Lower lobe of right lung (tissue), 2 donors: ENCODE measurements at places on chromosomes 2 and 18. TPM values are rescaled to one million over a fixed set of nuclear protein-coding genes. Genes with fewer than 3 reads are reported as not detected.

Gene GAREM2
- total RNA-seq: 2.0 TPM

- no peak overlapping the region for H3K27ac ChIP-seq
- H3K4me3 ChIP-seq: no peak overlapping the region
- no peaks in the 10 kb centered on the region for H3K27me3 ChIP-seq
- no peaks in the 10 kb centered on the region for H3K36me3 ChIP-seq
Measured at GRCh38 chr18:52816121-52816520, 476.1 kb downstream of the DCC start.

GRCh38 chr2:11480859-11481258, 14.9 kb upstream of the E2F6 start:
- no peak overlapping the region for H3K4me3 ChIP-seq
- H3K4me1 ChIP-seq: no peaks in the 10 kb centered on the region
- no peak overlapping the region for H3K27ac ChIP-seq
- H3K36me3 ChIP-seq: no peaks in the 10 kb centered on the region

- H3K4me1 ChIP-seq: no peaks in the 10 kb centered on the region
- no peaks in the 10 kb centered on the region for H3K36me3 ChIP-seq
- no peak for DNase-seq
Measured at GRCh38 chr2:203759690-203760365, 53.4 kb downstream of the CD28 start.
